Bone marrow (tissue), 2 donors: ENCODE measurements at places on chromosomes 5 and 9.

DNA sequence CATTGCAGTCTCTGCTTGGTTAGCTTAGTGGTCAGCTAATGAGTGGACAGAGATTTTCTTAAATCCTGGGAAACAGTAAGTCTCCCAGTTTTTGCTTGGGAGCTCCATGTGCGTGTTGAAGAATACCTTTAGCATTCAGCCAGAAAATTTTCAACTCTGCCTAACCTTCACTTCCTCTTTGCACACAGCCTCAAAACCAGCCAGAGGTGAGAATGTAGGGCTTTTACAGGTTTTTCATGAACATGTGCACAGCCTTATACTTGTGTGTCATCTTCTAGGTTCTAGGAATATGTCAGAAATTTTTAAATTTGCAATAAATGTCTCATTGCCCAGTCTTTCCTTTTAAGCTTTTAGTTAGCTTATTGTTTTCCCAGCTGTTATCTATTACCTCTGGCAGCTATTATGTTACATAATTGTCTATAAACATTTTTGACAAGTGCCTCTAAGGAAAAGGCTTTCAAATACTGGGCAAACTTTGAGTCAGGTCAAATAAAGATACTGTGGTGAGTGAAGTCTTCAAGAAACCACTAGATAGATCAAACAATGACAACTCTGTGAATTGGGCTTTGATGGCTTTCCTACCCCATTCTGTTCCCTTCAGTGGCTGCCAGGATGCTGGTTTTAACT, 12.7 kb downstream of the ADGRV1 start:
- DNase-seq, result no peak

DNA sequence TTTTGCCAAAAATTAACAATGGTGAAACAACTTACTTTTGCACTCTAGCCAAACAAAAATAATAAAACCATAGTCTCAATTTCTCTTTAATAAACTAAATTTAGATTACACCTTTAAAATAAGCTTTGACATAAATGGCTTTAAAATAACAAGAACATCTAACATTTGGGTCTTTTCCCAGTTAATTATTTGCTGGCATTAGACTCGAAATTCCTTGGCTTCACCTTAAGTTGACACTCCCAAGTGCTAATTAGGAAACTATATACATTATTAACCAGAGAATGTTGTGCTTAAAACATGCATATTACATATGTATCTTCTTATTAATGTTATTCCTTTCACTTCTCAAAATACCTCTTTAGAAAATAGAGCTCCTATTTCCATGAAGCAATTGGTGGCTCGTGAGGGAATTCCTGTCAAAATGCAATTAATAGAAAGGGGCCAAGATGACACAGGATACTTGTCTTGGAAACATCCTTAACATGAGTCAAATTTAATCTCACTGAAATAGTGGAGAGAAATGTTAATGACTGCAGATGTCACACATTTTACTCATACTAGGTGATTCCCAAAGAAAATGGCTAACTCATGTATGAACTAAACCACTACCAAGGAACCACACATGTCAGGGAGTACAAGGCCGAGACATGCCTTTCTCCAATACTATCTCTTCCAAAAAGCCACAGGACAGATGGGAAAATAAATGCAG, 932.9 kb upstream of the DMAC1 start:
- no peak for DNase-seq

- DNase-seq, result no peak
Observed at GRCh38 chr9:13661014-13661413, 381.5 kb upstream of the MPDZ start.

DNA sequence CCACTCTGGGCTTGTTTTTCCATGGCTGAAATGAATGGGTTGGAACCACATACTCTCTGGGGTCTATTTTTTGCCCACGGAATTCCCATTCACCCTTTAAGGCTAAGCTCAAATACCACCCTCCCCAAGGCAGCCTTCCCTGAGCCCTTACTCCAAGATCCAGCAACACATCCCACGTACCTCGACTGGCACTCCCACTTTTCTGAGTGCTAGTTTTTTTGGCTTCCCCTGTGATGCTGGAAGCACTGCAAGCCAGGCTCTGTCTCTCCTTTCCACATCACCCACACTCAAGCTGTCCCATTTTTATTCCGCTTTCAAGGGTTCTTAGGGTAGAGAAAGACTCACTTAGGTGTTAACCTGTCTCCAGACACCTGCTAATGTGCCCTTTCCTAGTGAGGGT, 6.0 kb downstream of the ST6GALNAC6 start:
- DNase-seq, result no peak

DNA sequence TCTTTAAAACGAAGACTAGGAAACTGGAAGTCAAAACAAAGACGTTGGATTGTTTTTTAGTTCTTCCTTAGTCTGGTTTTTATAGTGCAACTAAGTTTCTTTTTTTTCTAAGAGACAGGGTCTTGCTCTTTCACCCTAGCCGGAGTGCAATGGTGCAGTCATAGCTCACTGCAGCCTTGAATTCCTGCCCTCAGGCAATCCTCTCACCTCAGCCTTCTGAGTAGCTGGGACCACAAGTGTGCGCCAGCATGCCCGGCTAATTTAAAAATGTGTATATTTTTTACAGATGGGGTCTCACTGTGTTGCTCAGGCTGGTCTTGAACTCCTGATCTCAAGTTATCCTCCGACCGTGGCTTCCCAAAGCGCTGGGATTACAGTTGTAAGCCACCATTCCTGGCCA, 27.6 kb downstream of the ZFYVE16 start:
- DNase-seq, result no peak

- DNase-seq, result no peak
Observed at GRCh38 chr5:174418809-174419539, 305.4 kb upstream of the MSX2 start.

GRCh38 chr5:159912033-159912800, 4.1 kb upstream of the ADRA1B start:
- DNase-seq, result no peak

DNA sequence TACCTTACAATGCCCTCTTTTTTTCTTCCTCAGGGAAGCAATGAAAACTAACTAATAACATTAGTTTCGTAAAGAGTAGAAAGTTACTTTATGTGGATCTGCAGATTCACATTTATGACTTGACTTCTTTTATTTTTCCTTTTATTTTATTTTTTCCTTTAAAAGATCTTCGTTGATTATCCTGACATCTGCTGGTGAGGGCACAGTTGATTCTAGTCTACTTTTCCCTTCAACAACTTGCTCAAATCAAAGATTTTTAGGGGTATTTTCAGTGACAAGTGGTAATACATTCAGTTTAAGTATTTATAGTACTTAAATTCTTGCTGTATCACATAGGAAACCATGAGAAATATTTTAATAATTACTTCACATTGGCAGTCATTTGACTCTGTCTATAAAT, 4.9 kb downstream of the EDIL3 start:
- DNase-seq, result no peak

DNA sequence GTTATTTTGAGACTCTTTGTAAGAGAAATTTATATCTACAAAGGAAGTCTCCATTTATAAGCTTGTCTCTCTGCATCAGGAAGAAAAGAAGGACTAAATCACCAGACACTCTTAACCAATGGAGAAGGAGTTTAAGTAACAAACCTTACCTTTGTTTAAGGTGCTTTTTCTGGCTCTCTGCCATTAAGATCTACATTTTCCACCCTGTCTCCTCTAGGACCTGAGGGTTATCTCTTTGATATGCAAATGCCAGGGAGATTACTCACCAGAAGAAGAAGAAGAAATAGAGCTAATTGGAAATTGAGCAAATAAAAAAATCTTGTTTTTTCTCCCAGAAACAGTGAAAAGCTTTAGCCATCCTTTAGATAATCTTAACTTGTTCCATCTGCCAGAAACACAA, 60.9 kb downstream of the CDKN2A start:
- no peak for DNase-seq

GRCh38 chr9:79057576-79057975, 514.2 kb upstream of the TLE4 start:
- DNase-seq, result no peak

- no peak for DNase-seq
Observed at GRCh38 chr5:13477118-13477737, 467.3 kb downstream of the DNAH5 start.

GRCh38 chr9:106615118-106615889, 247.7 kb upstream of the ZNF462 start:
- no peak for DNase-seq

GRCh38 chr9:27347889-27348288, 50.9 kb upstream of the EQTN start:
- no peak for DNase-seq
